ENCODE measurements at places on chromosomes 7 and 10.

GRCh38 chr7:108525327-108525984, 479 bp downstream of the PNPLA8 start:
- peak; percentile 89 for DNase-seq

GRCh38 chr10:20512631-20513030, 384.5 kb downstream of the NEBL start:
- DNase-seq: no peak

- DNase-seq: no peak
These were observed 63.6 kb upstream of the EFCAB10 start for GRCh38 chr7:105644937-105645336.

DNA sequence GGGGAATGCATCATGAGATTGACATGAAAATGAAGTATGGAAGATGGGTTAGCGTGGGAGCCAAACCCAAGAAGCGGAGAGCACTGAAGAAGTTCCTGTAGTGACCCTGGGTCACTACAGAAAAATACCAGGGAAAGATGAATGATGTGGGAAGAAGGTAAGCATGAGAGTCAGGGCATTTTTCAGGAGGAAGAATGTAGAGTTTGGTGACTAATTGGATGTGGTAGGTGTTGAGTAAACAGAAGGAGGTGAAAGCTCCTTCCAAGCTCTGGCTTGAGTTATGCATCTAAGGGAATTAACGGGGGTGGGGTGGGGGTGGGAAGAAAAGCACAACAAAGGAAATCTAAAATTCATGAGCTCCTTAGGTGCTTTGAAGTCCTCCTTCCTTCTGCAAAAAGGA, 238.1 kb upstream of the AOAH start:
- no peak for DNase-seq

GRCh38 chr7:98702021-98702420, 84.9 kb downstream of the NPTX2 start:
- no peak for DNase-seq

DNA sequence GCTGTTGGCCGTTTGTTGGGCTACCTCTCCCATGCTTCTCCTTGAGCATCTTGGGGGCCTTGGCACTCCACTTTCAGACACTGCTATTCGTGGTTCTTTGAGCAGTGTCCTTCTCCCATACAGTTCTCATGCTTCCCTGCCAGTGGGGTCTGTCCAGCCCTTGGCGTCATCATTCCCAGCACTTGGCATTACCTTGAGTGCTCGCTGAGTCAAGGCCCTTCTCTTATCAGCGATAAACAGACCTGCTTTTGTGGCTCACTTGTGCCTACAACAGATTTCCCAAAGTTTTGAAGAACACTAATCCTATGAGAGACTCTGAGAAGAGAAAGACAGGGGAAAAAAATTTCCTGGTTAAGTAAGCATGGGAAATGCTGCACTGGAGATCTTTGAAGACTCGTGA, 85.3 kb downstream of the NOC3L start:
- no peak for DNase-seq

DNA sequence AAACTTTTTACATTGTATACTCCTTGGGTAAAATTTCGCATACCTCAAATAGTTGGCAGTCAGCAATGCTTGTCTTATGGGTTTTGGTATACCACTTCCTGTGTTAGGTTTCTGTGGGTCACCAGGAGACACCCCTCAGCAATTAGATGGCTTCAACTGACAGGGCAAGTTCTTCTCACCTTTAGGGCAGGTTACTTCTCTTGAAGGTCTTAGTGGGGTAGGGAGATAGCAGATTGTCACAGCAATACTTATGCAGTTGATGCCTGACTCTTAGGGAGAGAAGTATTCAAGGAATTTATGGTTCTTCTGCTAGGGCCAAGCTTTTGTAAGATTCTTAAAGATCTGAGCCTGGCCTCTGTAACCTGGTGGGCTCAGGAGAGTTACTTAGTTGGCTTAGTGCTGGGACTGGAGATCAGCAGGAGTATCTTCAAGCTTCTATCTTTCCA, 42.9 kb downstream of the MKLN1 start:
- no peak for DNase-seq

DNA sequence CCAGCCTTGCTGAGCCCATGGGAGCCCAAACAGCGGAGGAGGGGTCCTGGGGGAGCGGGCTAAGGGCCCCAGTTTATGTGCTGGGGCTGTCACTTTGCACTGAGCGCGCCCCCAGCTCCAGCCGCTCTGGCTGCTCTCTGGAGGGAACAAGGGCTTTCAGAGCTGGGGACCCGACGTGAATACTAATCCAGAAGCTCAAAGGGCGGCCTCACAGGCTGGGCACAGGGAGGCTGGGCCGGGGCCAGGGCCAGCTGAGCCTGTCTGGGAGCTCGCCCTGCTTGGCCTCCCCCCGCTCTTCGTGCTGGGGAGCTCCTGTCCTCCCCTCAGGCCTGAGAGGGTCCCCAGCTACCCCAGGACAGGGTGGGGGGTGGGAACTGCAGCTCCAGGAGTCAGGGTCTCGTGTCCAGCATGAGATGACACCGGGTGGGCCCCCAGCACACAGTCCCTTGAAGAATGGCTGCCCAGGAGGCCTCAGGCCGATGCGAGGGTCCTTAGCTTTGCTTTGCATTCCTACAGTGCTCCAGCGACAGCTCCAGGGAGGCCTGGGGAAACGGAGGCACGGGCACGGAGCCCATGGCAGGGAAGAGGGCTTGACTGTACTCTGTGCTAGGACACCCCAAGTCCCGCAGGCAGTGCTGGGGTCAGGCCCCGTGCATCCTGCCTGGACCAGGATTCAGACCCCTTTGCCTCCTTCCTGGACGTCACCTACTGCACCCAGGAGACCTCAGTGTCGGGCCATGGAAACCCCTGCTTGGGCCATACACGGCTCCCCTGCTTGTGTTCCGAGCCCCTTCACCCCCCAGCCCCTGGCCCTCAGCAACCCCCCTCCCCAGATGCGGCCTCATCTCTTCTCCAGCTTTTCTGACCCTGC, 5.8 kb upstream of the AMZ1 start:
- no peak for DNase-seq

DNA sequence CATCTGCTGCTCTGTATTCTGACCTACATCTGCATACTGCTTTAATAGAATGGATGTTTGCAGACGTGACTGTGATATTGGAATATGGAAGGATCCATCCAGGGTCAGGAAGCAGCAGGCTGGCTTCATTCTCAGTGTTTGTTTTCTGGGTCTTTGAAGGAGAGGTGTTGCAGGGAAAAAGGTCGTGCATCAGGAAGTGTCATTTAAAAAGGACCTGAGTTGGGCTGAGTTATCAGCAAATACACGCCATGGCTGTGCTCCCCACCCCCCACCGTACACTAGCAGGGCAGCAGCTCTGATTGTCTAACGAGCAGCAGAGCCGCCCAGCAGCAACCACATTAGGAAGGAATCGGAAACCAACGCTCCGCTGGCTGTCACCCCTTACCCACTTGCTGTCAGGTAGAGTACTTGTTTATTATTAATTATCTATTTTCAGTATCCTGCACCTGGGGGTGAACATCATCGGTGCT, 63.1 kb upstream of the STEAP1B start:
- DNase-seq: peak; percentile 68

DNA sequence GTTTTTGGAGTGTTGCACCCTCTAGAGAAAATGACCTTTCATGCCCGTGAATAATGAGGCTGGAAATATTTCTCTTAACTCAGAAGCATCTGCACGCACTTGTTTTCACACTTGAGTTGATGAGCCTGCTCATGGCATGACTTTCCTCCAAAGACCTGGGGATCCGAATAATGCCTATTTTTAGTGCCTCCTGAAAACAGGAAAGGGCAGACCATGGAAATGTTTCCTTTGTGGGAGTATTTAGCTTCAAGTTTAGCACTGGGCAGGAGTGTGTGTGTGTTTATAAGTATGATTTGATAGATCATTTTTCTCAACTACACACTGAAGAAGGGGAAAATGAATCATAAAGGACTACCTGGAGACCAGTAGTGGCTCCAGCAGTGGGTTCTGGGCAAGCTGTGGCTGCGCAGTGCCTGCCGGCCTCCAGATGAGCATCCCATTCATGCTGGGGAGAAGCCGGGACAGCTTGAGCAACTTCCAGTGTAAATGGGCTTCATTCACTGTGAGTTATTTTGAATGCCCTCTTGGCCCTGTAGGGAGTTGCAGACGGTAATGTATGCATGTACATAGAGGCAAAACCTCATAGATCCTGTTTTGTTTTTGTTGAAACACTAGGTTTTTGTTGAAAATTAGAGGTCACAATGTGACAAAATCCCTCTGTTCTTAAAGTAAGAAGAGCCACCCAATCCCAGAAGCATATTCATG, 117.8 kb upstream of the INSYN2A start:
- no peak for DNase-seq

GRCh38 chr7:30139836-30140384, 5.1 kb downstream of the MTURN start:
- no peak for DNase-seq

- peak; percentile 75 for DNase-seq
These were observed 9.0 kb downstream of the FAM204A start for GRCh38 chr10:118332948-118333710.

- DNase-seq: no peak
These were observed 11.2 kb downstream of the MIOS start for GRCh38 chr7:7577888-7578287.

GRCh38 chr7:74134117-74134620, 40.0 kb upstream of the EIF4H start:
- DNase-seq: no peak

GRCh38 chr10:106972381-106972780, 192.1 kb downstream of the SORCS1 start:
- DNase-seq: no peak

DNA sequence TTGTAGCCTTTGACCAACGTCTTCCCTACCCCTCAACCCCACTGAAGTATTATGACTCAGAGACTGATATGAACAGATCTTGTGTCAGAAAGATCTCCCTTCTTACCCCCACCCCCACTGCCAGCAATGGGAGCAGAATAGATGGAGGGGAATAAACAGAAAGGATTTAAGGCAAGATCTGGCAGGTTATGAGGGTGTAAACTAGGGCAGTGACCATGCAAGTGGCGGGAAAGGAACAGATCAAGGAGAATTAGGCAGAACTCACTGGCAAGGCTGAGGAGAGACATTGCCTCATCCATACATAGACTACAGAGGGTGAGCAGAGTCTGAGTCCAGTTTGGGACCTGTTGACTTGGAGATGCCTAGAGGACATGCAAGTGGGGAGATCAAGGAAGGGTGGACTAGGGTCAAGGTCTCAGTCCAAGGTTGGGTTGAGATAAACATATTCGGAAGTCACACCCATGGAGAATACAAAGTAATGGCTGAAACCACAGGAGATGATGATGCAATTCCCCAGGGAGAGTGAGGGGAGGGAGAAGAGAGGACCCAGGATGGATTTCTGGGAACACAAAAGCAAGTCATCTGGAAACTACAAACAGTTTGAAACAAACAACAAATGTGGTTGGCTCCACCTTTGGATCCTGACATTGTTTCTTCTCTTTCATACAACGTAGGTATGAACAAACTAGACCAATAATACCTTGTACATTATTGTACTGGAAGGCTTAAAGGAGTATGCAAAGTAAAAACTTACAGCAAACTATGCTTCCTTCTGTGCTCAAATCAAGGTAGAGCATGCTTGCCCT, 44.9 kb upstream of the IL6 start:
- DNase-seq: no peak

DNA sequence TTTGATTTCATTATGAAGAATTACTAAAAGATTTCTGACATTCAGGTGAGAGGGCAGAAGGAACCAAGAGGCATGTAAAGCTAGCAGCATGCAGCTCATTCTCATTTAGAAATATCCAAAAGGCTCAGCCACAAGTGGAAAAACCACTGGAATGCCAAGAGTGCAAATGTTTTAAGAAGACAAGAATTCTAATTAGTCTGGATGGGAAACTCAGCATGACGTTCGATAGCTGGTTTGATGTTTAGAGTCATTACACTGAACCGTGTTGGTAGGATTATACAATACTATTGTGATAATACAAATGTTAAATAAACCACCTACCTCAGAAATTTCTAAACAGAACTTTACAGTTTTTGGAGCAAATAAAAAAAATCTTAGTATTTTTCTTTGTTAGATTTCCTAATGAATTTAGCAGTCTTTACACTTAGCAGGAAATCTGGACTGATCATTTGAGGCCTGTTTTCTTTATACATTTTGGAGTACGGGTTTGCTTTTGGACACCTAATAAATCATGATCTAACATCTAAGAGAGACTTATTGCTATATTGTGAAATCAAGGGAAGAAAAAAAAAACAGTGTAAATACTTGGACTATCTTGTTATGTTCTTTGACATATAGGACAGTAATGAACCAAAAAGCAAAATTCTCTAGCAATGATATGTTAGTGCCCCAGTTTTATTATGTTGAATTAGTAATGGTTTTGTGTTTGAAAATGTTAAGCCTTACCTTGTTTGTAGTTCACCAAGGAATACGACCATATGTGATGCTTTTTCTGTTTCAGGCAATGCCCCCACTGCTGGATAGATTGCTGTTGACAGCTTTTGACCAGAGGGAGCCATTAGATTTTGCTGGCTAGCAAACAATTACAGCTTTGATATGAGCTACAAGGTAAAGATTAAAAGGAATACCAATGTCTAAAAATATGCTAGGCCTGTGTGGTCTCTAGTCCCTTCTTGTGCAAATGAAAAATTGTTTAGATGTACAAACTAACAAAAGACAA, 354.1 kb upstream of the SEMA3A start:
- no peak for DNase-seq

DNA sequence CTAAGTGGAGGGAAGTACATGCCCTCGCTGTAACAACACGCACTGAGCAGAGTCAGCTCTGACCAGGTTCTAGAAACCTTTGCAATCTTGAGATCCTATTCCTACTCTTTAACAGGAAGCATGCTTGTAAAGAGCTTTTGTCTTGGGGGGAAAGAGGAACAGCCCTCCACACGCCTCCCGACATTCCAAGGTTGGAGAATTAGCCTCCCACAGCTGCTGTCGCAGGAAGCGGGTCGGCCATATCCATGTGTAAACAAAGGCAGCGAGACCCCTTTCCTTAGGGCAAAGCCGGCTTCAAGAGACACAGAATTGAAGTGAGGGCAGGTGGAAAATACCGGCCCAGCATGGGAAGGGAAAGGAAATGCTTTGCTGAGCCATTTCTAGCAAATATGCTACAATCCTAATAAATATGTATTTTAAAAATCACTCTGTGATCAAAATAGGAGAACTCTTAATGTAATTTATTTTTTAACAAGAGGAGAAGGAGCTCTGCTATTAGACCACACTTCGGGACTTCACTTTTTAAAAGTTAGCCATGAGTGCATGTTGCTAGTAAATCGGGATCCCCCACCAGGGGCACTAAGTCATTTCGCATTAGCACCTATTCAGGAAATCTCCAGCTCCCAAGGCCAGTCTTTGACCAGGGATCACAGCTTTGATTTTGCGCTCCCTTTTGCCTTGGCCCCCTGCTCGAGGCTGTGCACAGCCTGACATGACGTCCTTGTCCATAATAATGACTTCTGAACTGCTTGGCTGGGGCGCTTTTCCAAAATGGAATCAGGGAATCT, 55.9 kb downstream of the FAM204A start:
- no peak for DNase-seq

Measured in NCI-H146 (cell line).